ENCODE measurements at places on chromosomes 2 and 18.

DNA sequence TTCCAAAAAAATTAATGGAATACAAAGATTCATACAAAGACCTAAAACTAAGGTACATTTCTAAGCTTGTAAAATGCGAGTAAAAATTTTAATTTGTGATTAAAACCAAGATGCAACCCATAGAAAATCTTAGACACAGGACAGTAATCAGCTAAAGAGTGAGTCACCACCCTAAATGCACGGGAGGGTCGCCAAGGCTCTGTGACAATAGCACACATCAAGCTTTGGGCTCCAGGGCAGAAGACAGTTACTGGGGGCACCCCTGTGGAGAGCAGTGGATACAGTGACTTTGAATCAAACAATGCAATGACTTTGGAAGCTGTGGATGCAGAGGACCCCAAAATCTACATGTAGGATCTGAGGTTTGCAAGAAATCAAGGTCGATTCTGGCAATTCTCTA, 7.5 kb downstream of the FLACC1 start:
- no peak for DNase-seq

GRCh38 chr18:57771193-57771592, 31.9 kb downstream of the ATP8B1 start:
- DNase-seq: no peak

GRCh38 chr2:181753686-181754085, 73.4 kb upstream of the NEUROD1 start:
- DNase-seq: no peak

- no peak for DNase-seq
Measured at GRCh38 chr2:222289278-222290160, 9.3 kb downstream of the PAX3 start.

- DNase-seq: no peak
Measured at GRCh38 chr2:186772579-186772978, 76.4 kb downstream of the ZSWIM2 start.

DNA sequence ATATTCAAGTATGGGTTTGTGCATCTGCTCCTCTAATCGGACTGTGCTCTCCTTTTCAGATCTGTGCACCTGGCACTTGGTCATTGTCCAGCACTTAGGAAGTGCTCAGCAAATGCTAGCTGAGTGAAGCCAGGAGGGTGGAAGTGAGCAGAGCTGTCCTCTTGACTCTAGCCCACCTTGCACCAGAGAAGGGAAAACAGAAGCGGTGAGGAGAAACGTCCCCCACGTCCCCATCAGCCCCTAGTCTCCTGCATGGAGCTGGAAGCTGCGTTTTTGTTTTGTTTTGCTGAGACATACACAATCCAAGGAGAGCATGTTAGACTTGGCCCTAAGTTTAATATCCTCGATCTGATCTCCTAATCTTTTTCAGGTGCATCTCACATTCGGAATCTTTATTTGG, 73.6 kb downstream of the EN1 start:
- DNase-seq: no peak

- DNase-seq: no peak
Measured at GRCh38 chr18:30595942-30596341, 446.6 kb downstream of the DSC3 start.

GRCh38 chr2:228690681-228691080, 509.2 kb upstream of the SPHKAP start:
- no peak for DNase-seq

DNA sequence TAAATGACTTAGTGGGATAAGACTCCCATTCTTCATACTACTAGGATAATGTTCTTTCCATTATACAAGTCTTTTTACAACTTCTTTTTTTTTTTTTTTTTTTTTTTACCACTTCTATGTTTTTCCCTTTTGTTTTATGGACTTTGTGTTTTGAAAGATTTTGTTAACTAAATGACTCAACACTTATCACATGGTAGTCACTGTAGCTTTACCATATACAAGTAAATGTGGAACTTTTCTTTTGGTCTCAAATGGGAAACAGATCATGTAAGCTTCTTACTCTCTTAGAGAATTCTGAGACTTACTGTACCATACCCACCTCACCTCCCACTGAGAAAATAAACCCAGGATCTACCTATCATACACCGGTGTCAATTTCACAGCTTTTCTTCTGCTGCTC, 590.3 kb upstream of the CDH2 start:
- DNase-seq: no peak
